ENCODE measurements at places on chromosomes 11 and 22.

DNA sequence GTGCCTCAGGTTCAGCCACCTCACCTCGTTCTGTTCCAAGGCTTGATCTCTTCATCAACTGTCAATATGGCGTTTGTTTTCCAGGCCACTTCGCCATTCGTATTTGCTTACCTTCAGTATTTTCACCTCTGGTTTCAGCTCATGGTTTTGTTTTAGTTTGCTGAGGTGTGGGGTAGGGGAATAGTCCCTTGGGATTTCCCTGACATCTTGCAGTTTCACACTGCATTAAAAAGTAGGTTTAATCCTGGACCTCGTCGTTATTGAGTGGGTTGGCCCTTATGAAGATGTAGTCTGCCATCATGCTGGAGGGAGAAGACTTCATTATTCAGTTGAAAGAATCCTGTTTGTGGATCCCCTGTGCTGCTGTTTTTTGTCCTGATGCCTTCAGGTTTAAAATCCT, 46.0 kb downstream of the C11orf91 start:
- DNase-seq, result no peak

GRCh38 chr11:83006877-83007330, 64.8 kb downstream of the RAB30 start:
- peak; percentile 10 for DNase-seq

DNA sequence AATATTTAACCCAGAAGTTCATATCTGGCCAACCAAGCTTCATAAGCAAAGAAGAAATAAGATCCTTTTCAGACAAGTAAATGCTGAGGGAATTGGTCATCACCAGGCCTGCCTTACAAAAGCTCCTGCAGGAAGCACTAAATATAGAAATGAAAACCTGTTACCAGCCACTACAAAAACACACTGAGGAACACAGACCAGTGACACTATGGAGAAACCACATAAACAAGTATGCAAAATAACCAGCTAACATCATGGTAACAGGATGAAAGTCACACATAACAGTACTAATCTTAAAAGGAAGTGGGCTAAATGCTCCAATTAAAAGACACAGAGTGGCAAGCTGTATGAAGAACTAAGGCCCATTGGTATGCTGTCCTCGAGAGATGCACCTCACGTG, 311.4 kb downstream of the DYNC2H1 start:
- DNase-seq, result no peak

DNA sequence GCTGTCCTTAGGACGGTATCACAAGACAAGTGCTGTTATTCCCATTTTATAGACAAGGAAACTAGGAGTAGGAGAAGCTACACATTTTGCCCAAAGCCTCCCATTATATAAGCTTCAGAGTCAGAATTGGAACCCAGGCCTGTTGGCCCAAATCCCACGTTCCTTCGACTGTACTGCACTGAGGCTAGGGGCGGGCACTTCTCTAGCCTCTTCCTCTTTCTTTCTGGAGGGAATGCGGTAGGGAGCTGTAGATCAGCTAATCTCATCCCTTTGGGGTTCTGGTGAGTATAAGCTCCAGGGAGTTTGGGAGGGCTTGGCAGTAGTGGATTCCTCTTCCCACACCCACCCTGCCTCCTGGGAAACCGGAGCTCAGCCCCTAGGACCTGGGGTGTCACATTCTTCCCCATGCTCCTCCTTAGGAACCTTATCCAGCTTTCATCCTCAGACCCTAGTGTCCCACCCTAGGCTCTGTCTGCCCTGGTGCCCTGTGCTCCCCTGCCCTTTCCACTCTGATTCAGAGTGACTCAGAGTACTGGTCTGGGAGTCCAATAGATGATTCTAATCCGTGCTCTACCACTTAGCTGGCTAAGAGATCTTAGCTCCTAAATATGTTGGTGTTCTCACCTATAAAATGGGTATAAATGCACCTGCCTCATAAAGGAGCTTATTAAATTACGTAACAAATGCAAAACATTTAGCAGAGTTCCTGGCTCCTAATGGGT, 29.3 kb downstream of the PHLDB1 start:
- no peak for DNase-seq

- no peak for DNase-seq
These were observed 40.7 kb downstream of the ARFGAP3 start for GRCh38 chr22:42816336-42816735.

DNA sequence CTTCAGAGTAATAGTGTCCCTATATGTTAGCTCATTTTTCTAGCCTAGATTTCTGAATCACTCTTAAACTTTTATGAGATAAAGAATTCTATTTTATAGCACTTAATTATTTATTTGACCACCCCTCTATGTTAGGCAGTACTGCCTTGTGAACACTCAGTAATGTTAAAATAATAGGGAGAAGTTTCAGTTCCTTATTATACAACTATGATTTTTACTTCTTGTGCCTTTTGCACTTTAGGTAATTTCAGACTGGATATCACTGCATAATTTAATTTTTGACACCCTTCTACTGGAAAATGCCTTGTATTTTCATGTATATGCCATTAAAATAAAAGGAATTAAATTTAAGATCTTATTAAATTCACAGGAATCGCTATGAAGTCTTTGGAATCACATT, 3.1 kb downstream of the BCO2 start:
- DNase-seq, result no peak

DNA sequence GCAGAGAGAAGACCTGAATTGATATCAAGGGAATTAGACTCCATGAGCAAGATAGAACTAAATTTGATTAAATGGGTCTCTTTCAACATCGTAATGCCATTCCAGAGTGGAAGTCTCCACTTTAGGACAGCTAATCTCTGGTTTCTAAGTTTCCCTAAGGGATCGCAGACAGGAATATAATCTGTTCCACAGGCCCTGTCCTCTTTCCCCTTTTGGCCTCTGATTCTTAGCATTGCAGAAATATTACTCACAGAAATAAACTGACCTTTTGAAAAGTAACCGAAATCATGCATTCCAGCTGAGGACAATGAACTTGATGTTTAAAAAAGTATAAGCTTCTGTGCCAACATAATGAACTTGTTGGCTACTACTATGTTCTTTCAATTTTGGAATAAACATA, 227.8 kb downstream of the ETS1 start:
- DNase-seq, result no peak

DNA sequence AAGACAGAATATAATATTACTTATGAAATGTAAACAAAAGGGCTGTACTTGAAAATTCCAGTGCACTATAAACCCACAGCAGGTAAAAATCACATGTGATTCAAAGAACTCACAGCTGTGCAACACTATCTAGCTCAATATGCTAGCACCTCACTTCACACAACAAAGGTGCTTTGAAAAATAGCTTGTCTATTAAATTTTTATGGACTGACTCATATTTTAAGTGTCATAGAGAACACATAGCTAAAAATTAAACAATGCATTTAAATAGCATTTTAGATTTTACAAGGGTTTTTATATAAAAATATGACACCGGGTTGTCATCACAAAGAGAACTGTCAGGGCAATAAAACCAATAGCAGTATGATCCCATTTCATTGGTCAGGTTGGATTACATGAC, 1390.5 kb upstream of the TENM4 start:
- no peak for DNase-seq

DNA sequence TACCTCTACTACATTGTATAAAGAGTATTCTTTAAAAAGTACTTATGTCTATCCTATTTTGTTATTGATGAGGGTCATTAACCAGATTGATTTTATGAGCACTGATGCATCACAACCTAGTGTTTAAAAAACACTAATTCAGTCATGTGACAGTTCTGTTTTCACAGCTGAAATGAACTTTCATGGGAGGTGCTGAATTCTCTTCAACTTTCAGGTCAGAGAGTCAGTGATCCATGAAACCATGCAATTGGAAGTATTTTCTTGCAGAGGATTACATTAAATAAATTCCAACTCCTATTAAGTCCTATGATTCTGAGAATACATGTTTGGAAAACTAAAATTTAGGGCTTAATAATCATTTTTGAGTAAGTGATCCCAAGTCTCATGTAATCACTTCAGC, 889.4 kb downstream of the KCNA4 start:
- no peak for DNase-seq

DNA sequence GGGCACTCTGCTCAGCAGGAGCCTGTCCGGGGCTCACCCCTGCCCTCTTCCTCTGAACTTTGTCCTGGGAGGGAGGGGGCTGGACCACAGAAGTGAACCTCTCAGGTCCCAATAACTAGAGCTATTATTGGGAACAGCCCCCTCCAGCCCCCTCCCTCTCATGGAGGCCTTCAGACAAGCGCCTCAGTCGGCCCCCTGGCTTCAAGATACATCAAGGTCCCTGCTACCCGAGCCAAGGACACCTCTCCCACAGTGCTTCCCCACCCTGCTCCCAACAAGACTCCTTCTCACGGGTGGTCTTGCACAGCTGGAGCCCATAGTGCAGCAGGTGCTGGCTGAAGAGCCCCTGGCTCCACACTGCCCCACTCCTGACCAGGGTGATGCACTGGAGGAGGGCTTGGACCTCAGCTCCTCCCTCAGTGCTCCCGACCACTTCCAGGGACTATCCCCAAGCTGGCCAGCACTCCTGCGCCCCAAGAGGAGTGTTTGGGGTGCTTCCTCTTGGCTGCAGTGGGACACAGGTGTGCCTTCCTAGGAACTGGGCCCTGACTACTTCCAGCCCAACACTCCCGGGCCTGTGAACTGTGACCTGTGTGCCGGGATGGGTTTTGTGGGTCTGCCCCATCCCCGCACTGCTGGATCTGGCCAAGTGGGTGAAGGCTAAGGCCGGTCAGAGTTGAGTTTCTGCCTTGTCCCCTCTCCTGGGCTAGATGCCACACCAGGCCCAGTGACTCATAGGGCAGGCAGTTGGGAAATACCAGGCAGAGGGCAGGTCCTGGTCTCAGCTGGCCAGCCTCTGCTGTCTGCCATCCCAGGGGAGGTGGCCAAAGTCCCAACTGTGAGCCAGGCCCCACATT, 2.2 kb downstream of the PNPLA2 start:
- no peak for DNase-seq
